ENCODE measurements at places on chromosomes 6 and 20. TPM values are rescaled to one million over a fixed set of nuclear protein-coding genes. Genes with fewer than 3 reads are reported as not detected.

GRCh38 chr6:5403609-5404008 is 142.3 kb downstream of the FARS2 start:
- H3K36me3 ChIP-seq, result no peaks in the 10 kb centered on the region
- DNase-seq, result no peak
- H3K27ac ChIP-seq, result no peak overlapping the region
- no peaks in the 10 kb centered on the region for H3K27me3 ChIP-seq

MTO1 gene
- 33.1 TPM for total RNA-seq

- peak overlapping the region; percentile 78 for H3K4me3 ChIP-seq
- no peaks in the 10 kb centered on the region for H3K36me3 ChIP-seq
- H3K27me3 ChIP-seq, result peaks cover 2% of the 10 kb centered on the region
- H3K4me1 ChIP-seq, result no peaks in the 10 kb centered on the region
- no peak overlapping the region for H3K27ac ChIP-seq
Observed at GRCh38 chr6:132401618-132402285, 477 bp upstream of the MOXD1 start.

GRCh38 chr6:81996414-81996813 is 243.9 kb upstream of the TENT5A start:
- no peaks in the 10 kb centered on the region for H3K36me3 ChIP-seq
- no peaks in the 10 kb centered on the region for H3K27me3 ChIP-seq
- no peak overlapping the region for H3K27ac ChIP-seq
- no peak for DNase-seq

DNA sequence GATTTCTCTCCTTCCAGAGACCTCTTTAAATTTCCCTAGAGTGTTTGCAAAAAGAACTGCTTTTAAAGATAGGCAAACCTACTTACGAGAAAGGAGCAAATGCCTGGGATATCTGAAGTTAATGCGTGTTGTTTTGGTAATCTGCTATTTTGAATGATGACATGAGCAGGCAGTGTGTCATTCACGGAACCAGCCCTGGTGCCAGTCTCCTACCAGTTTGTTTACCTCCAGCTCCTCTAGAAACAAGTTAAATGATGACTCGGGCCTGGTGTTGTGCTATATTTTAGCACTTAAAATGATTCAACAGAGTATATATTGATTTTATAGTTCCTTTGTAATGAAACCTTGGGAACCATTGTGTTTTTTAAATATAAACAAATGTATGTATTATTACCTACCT is 41.1 kb upstream of the MAP3K4 start:
- H3K36me3 ChIP-seq, result no peaks in the 10 kb centered on the region
- H3K4me1 ChIP-seq, result no peaks in the 10 kb centered on the region

BRPF3 gene
- total RNA-seq, result 41.4 TPM

ZNF292 gene
- 35.8 TPM for total RNA-seq

ZSCAN31 gene
- 1.7 TPM for total RNA-seq

GRCh38 chr20:16385462-16385861 is 187.8 kb downstream of the KIF16B start:
- H3K27me3 ChIP-seq, result no peaks in the 10 kb centered on the region
- H3K36me3 ChIP-seq, result no peaks in the 10 kb centered on the region
- no peak overlapping the region for H3K4me3 ChIP-seq
- no peaks in the 10 kb centered on the region for H3K4me1 ChIP-seq
- DNase-seq, result no peak

IDH3B gene
- total RNA-seq, result 123 TPM

CTCFL gene
- not detected for total RNA-seq

GRCh38 chr6:29522227-29522626 is 34.5 kb upstream of the MAS1L start:
- no peaks in the 10 kb centered on the region for H3K27me3 ChIP-seq
- no peak for DNase-seq
- no peak overlapping the region for H3K4me3 ChIP-seq
- H3K4me1 ChIP-seq, result no peaks in the 10 kb centered on the region

DNA sequence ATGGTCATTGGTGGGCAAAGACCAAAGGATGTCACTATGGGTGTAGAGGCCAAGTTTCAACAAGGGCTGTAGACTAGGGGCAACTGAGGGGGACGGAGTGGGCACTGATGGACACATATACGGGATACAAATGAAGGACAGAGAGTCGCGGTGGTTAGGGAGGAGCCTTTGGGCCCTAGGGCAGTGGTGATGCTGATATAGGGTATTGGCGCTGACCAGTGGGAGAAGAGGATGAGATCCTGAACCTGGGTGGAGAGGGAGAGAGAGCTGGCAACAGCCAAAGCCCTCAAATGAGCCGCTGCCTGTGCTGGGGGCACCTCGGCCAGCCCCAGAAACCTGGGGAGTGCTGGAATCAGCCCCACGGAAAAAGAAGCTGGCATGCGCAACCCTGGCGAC is 1.6 kb downstream of the CDH22 start:
- H3K27ac ChIP-seq, result no peak overlapping the region
- H3K4me1 ChIP-seq, result peaks cover 15% of the 10 kb centered on the region
- no peak for DNase-seq

- no peaks in the 10 kb centered on the region for H3K4me1 ChIP-seq
- no peaks in the 10 kb centered on the region for H3K27me3 ChIP-seq
- H3K4me3 ChIP-seq, result no peak overlapping the region
Observed at GRCh38 chr6:94510877-94511276, 1066.5 kb upstream of the MANEA start.

DNA sequence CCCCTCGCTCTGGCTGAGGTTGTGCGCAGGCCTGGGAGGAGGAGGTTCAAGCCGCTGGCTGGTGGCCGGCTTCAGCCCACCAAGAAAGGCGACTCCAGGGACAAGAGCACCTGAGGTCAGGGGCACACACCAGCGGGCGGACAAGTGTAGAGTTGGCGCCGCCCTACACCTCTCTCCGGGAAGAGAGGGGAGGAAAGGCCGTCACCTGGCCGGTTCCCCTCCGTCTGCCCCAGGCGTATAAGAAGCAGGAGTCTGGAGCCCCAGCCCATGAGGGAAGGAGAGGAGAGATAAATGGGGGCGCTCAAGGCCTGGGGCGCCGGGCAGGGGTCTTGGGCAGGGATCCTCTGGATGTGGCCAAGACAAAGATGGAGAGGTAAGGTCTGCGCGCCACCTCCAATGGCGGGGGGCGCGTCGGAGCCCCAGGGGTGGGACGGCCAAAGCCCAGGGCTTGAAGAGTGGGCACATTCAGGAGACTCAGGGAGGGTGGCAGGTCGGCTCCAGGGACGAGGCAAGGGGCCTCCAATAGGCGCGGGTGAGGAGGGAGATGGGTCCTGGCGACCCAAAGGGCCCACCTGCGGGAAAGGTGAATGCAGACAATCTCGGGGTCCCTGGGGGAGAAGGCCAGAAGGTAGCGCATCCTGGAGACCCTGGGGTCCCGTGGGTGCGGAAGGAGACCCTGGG is 826 bp downstream of the RIMS4 start:
- H3K4me1 ChIP-seq, result peaks cover 5% of the 10 kb centered on the region
- H3K27me3 ChIP-seq, result peaks cover 5% of the 10 kb centered on the region
- H3K4me3 ChIP-seq, result peak overlapping the region; percentile 44
- no peak overlapping the region for H3K27ac ChIP-seq

DYNLT1 gene
- 95.6 TPM for total RNA-seq

- H3K4me1 ChIP-seq, result peaks cover 36% of the 10 kb centered on the region
- no peaks in the 10 kb centered on the region for H3K27me3 ChIP-seq
- peak overlapping the region; percentile 32 for H3K27ac ChIP-seq
- peak; percentile 45 for DNase-seq
- H3K4me3 ChIP-seq, result no peak overlapping the region
- H3K36me3 ChIP-seq, result no peaks in the 10 kb centered on the region
Observed at GRCh38 chr20:51811042-51811355, 8.7 kb upstream of the SALL4 start.

DNA sequence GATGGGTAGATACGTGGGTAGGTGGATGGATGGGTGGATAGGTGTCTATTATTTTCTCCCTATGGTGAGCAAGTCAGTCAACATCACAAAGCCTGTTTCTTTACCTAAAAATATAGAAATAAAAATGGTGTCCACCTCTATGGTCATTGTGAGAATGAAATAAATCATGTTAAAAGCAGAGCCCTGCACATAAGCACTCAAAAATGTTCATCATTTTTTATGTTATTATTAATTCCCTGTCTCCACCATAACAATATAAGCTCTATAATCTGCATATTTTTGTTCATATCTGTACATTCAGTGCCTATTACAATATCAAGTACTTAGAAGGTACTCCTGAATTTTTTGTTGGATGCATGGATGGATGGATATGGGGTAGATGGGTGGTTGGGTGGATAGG is 177.6 kb downstream of the ZMYND8 start:
- H3K4me1 ChIP-seq, result no peaks in the 10 kb centered on the region
- H3K27me3 ChIP-seq, result no peaks in the 10 kb centered on the region

GRCh38 chr6:154554491-154554890 is 44.0 kb upstream of the CNKSR3 start:
- H3K4me1 ChIP-seq, result peaks cover 24% of the 10 kb centered on the region
- no peaks in the 10 kb centered on the region for H3K36me3 ChIP-seq
- no peak overlapping the region for H3K4me3 ChIP-seq
- H3K27me3 ChIP-seq, result no peaks in the 10 kb centered on the region

OR2B6 gene
- not detected for total RNA-seq
